ENCODE measurements at places on chromosomes 4 and X.

GRCh38 chrX:148501386-148502066, 1.1 kb downstream of the AFF2 start:
- DNase-seq: no peak

DNA sequence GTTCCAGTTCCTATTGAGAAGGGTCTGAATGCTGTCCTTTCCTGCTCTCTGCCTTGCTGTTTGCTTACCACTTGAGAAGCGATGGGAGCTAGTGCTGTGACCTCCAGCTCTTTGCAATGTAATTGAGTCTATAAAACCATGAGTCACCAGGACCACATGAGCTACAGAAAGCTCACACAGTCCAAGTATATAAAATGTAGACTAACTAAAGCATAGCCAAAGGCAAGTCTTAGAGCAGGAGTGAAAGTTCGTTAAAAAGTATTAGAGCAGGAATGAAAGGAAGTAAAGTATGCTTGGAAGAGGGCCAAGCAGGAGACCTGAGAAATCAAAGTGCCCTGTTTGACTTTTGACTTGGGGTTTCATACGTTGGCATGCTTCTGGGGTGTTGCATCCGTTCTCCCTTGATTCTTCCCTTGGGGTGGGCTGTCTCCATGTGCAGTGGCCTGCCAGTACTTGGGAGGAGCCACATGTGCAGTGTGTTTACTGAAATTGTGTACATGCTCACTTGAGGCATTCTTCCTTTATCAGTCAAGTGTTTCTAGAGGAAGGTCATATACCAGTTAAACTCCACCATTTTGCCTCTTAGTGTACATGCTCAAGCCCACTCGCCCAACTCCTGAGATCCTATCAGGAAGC, 71.3 kb upstream of the KIT start:
- peak; percentile 28 for DNase-seq

- DNase-seq: peak; percentile 19
These were observed 99.5 kb downstream of the PPP2R2C start for GRCh38 chr4:6372649-6373525.

GRCh38 chr4:131488772-131489171, 1660.3 kb upstream of the PCDH10 start:
- DNase-seq: no peak

- no peak for DNase-seq
These were observed 43.2 kb downstream of the HHIP start for GRCh38 chr4:144689125-144689524.

- DNase-seq: no peak
These were observed 3.1 kb downstream of the POLR2B start for GRCh38 chr4:56981795-56982201.

DNA sequence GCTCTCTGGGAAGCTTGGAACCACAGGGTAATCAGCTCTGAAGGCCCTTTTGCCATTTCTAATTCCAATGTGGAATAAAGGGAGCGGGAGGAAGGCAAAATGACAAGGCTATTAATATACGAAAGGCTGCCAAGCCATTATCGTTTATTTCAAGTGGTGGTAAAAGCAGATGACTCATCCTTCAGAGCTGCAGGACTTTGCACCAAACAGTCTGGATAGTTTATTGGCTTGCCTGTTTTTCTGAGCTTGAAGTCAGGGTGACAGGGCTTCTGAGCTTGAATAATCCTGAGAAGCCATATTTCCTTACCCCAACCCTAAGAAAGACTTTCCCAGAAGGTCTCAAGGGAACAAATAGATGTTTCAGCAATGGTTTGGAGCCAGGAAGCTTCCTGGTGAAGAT, 7.7 kb upstream of the GABRE start:
- DNase-seq: peak; percentile 58

- peak; percentile 70 for DNase-seq
These were observed 139.6 kb downstream of the SOWAHB start for GRCh38 chr4:76758290-76758882.

GRCh38 chr4:5839751-5840674, 52.9 kb downstream of the CRMP1 start:
- no peak for DNase-seq

GRCh38 chr4:47615385-47615784, 130.3 kb downstream of the ATP10D start:
- no peak for DNase-seq

DNA sequence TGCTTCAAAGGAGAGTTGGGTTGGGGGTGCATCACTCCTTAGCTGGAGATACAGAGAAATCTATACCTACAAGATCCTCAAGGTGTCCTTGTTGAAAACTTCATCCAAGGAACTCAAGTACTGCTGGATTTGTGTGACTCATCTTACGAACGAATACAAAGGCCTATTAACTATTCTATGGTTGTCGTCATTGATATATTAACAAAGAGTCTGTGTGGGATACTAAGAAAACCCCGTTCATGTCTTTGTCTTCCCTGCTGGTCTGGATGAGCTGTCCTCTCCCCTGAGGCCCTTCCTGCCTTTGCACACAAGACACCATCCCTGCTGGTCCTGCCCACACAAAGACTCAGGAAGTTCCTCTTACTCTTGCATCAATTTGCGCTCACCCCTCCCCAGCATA, 54.9 kb upstream of the IRF2 start:
- no peak for DNase-seq

DNA sequence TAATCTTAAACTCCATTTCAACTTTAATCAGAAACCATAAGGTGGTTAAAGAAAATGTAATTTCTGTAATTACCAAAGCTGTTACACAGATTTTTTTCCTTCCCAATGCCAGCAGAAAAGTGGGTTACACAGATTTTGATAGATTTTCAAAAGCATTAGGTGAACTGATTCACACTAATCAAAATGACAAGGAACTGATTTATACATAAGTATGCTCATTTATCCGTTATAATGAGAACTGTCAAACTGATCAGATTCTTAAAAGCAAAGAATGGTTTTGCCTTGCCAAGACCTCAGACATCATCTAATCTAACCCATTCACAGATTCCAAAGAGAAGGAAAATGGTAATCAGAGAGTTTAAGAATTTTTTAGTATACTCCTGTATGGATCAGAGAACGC, 5.2 kb downstream of the UGDH start:
- DNase-seq: no peak

DNA sequence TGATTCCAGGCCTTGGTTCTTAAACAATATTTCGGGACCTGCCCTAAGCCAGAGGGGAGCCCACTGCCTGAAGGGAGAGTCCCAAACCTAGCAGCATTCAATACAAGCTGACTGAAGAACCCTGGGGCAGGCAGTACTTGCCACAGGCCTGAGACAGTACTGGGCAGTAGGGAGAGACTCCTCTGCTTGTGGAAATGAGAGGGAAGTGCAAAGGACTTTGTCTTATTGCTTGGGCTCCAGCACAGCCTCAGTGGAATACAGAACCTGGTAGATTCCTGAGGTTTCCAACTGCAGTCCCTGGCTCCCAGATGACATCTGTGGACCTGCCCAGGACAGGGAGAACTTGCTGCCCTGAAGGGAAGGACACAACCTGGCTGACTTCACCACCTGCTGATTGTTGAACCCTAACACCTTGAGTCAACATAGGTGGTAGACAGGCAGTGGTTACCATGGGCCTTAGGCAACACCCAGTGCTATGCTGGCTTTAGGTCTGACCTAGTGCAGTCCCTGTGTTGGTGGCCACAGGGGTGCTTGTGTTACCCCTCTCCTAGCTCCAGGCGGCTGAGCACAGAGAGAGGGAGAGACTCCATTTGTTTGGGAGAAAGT, 20.3 kb upstream of the ABCG2 start:
- DNase-seq: no peak

DNA sequence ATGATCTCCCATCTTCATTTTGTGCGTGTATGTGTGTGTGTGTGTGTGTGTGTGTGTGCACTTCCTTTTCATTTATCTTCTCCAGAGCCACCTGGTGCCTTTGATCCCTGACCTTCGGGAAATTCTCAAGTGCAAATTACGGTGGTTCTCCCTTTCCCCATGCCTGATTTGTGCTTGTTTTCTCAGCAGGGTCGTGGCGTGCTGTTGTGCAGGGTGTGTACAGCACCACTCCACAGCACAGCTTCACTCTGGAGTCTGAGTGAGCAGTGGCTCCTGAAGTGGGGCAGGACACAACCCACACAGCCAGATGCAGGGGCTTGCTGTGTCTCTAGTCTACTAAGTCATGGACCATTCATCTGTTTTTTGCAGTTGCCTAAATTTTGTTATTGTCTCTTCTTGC, 114.2 kb upstream of the TBC1D9 start:
- DNase-seq: peak; percentile 35

DNA sequence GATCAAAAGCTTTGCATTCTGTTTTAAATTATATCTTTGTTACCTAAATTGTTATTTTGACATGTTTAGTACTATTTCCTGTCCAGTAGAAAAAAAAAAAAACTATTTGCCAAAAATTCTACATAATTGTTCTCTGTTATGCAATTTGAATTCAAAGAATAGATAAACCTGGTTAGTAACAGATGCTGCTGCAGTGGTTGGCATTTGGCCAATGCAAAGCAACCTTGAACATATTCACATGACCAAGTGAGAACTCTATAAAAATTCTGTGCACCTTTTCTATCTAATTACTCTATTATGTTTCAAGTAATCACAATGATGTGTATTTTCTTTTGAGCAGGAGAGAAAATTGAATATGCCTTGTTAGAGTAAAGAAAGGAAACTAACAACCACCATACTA, 1473.4 kb downstream of the RPA4 start:
- peak; percentile 82 for DNase-seq
